ENCODE measurements at places on chromosomes 12 and 14.

GRCh38 chr12:109844983-109845823, 12.0 kb upstream of the TRPV4 start:
- DNase-seq: no peak

- no peak for DNase-seq
These were observed 109.1 kb downstream of the DAD1 start for GRCh38 chr14:22479776-22480464.

DNA sequence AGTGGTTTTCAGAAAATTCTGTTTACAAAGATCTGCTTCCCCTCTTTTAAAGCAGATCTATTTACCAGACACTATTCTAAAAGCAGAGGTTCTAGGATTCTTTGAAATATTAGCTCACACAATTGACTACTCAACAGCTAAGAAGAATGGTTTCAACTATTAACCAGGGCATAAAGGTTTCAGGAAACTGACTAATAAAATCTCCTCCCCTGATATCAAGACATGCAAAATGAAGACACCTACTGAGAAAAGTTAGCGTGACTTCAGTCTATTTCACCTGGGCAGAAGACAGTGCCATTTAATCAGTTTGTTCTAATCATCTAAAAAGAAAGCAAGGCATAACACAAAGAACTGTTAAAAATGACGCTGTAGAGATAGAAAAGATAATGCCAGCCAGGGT, 22.2 kb downstream of the DAD1 start:
- DNase-seq: no peak

DNA sequence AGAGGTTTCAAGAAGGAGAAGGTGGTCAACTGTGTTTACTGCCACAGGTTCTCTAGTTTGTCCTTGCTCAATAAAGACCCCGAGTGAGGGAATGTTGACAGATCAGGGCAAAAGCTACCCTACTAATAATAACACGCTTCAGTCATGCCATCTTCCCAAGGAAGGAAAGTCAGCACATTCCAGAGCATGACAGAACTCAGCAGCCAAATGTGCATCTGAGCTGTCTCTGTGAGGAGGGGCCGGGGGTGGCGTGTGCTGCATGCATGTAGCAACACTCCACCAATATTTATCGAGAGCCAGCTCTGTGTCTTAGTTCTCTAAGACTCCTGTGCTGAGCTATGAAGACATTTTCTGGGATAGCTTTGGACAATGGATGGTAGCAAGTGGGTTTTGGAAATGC, 260.4 kb downstream of the DPF3 start:
- no peak for DNase-seq

- no peak for DNase-seq
These were observed at the start of gene MYBPC1 for GRCh38 chr12:101594700-101595099. TSS of gene MYBPC1 (plus strand) at chr12:101594971. CDS start at chr12:101595071, 100 bp downstream.

GRCh38 chr14:75132382-75133086, 5.7 kb upstream of the NEK9 start:
- peak; percentile 24 for DNase-seq

- DNase-seq: peak; percentile 62
These were observed at the start of gene RNU6-8 for GRCh38 chr14:32202998-32203882. TSS of gene RNU6-8 (minus strand) at chr14:32203269.

DNA sequence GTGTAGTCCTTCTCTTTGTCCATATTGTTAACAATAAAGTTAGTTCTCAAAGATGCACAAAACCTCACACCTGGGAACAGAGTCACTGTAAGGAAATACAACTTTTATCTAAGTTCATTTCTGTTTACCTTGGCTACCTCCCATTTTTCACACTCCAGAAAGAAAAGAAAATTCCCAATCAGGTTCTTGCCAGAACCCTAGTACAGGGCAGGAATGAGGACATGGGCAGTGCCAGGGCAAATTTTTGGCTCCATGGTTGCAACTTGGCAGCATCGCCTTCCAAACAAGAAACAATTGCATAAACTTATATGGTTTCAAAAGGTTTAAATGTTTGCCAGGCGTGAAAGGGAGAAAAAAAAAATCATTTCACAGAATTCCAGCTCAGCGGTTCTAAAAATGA, 296.3 kb upstream of the PRKD1 start:
- DNase-seq: no peak

- no peak for DNase-seq
These were observed 89.7 kb downstream of the NUMB start for GRCh38 chr14:73368616-73369015.

DNA sequence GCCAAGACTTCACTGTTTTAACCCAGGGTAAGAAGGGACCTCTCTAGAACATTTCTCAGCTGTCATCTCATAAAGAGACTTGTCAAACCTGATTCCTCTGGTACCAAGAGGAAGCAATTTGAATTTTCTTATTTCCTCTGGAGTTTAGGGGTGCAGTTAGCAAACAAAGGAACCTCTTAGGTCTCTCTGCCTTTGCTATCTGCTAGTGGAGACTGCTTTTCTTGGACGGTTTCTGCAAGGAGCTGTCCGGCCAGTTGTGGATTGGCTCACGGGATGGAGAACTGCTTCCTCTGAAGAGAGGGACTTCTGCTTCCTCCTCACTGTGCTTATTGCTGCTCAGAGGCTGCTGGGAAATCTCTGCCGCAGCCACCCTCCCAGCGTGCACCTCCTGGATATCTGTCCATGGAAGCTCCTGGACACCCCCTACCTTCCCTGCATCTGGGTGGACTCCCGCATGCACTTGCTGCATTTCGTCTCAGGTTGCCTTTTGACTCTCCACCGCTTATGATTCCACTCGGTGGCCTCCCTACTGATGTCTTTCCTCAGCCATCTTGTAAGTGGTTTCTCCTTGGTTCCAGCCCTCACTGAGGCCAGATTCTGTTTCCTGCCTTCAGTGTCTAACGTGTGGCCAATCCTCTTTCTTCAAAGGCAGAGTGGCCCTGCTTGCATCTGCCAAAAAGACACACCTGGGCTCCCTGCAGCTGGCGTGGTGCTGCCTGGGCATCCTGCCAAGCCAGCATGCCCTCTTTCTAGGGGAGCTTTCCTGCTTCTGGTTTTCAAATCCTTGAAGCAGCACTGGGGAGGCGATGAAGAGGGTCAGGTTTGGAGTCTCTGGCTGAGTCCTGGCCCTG, 187.3 kb downstream of the CHST11 start:
- DNase-seq: no peak

DNA sequence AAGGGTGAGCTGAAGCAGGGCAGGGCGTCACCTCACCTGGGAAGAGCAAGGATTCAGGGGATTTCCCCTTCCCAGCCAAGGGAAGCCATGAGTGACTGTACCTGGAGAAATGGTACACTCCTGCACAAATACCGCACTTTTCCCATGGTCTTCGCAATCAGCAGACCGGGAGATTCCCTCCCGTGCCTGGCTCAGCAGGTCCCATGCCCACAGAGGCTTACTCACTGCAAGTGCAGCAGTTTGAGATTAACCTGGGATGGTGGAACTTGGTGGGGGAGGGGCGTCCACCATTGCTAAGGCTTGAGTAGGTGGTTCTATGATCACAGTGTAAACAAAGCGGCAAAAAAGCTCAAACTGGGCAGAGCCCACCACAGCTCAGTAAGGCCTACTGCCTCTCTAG, 11.0 kb upstream of the DHRS4 start:
- no peak for DNase-seq

DNA sequence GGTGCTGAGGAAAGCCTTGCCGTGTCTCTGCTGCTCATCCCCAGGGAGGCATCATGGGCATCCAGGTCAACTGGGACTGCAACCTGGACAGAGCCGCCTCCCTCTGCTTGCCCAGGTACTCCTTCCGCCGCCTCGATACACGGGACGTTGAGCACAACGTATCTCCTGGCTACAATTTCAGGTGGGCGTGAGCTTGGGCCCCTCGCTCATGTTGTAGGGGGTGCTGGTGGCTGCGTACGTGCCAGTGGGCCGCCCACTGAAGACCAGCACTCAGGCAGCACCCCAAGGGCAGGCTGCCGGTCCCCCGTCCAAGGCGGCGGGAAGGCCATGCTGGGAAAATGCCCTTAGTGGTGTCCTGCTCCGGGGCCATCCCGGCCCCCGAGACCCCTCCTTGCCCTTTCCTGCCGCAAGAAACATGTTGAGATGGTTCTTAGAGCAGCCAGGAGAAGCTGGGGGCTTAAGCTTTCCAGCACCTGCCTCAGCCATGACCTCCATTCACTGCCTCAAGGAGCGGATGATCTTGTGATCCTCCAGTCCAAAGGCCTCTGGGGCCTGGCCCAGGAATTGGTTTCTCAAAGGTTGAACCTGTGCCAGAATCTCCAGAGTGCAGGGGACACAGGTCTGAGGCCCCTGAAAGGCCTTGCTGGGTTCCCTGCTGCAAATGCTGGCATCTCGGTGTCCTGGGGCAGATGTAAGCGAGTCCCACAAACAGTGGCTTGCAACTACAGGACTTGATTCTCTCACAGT, 19.2 kb downstream of the P2RX4 start:
- no peak for DNase-seq

DNA sequence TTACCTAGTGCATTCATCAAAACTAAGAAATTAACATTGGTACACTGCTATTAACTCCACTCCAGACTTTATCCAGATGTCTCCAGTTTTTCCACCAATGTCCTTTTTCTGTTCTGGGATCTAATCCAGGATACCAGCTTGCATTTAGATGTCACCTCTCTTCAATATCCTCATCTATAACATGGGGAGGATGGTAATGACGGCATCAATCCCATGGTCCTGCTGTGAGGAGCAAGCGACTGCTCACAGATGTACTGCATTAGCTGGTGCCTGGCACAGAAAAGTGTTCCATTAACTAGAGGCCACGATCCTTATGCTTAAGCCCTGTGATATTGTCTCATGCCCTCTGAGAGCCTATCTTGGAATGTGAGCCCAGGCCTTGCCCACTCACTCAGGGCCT, 53.8 kb downstream of the CALM1 start:
- no peak for DNase-seq

GRCh38 chr14:74921987-74922751, 891 bp downstream of the RPS6KL1 start:
- no peak for DNase-seq

- DNase-seq: no peak
These were observed 84.5 kb downstream of the GPR65 start for GRCh38 chr14:88089445-88089844.

DNA sequence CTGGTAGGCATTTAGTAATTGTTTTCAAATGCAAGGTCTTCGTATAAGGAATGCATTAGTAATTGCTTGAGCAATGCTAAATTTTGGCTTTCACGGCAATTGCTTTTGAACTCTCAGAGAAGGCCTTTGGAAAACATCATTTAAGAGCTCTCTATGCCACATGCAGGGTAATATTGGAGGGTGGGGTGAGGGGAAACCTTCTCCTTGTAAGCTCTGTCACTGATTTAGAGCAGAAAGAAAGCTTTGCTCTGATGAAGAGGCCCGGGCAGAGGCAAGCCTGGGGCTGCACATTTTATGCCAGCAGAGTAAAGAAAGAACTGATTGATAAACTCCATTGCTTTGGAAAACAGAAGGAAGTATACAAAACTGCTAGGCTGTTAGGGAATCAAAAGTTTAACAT, 70.9 kb downstream of the TRIM9 start:
- no peak for DNase-seq
